Activated naive CD8-positive, alpha-beta T cell treated with anti-CD3 and anti-CD28 coated beads for 36 hours (primary cell): ENCODE measurements at places on chromosomes 1 and 21. TPM values are rescaled to one million over a fixed set of nuclear protein-coding genes. Genes with fewer than 3 reads are reported as not detected.

- DNase-seq, result no peak
- H3K27me3 ChIP-seq, result no peaks in the 10 kb centered on the region
- peaks cover 2% of the 10 kb centered on the region for H3K36me3 ChIP-seq
- peaks cover 4% of the 10 kb centered on the region for H3K4me1 ChIP-seq
- H3K27ac ChIP-seq, result no peak overlapping the region
Measured at GRCh38 chr1:192814805-192815204, 6.0 kb downstream of the RGS2 start.

The ZBTB8A gene
- total RNA-seq, result 0.21 TPM

GRCh38 chr1:194230351-194231144 is 1044.1 kb upstream of the B3GALT2 start:
- H3K4me1 ChIP-seq, result peaks cover 9% of the 10 kb centered on the region
- no peaks in the 10 kb centered on the region for H3K27me3 ChIP-seq
- H3K4me3 ChIP-seq, result no peak overlapping the region
- H3K36me3 ChIP-seq, result no peaks in the 10 kb centered on the region
- H3K27ac ChIP-seq, result no peak overlapping the region

GRCh38 chr1:44559330-44559729 is 115.0 kb downstream of the TMEM53 start:
- H3K27ac ChIP-seq, result no peak overlapping the region
- no peaks in the 10 kb centered on the region for H3K27me3 ChIP-seq
- DNase-seq, result no peak
- no peaks in the 10 kb centered on the region for H3K36me3 ChIP-seq

- no peak for DNase-seq
- H3K4me3 ChIP-seq, result no peak overlapping the region
- peaks cover 13% of the 10 kb centered on the region for H3K36me3 ChIP-seq
- no peaks in the 10 kb centered on the region for H3K4me1 ChIP-seq
Measured at GRCh38 chr1:236882678-236883077, 87.6 kb downstream of the MTR start.

- peaks cover 43% of the 10 kb centered on the region for H3K36me3 ChIP-seq
- peak; percentile 65 for DNase-seq
- H3K4me3 ChIP-seq, result peak overlapping the region; percentile 87
- peak overlapping the region; percentile 99 for H3K27ac ChIP-seq
- peaks cover 71% of the 10 kb centered on the region for H3K4me1 ChIP-seq
Measured at GRCh38 chr1:9654834-9655723, 3.5 kb downstream of the PIK3CD start.

The SAMD13 gene
- 1.1 TPM for total RNA-seq

The KCNK2 gene
- total RNA-seq, result not detected
